ENCODE measurements at places on chromosomes 7 and 10. TPM values are rescaled to one million over a fixed set of nuclear protein-coding genes. Genes with fewer than 3 reads are reported as not detected.

The TWNK gene
- total RNA-seq: 5.9 TPM

The PRSS1 gene
- not detected for total RNA-seq

The FFAR4 gene
- total RNA-seq: not detected

The HECW1 gene
- not detected for total RNA-seq

The COG5 gene
- 39.2 TPM for total RNA-seq

The CYP26A1 gene
- total RNA-seq: 0.08 TPM

The ERVW-1 gene
- not detected for total RNA-seq

The LHFPL3 gene
- total RNA-seq: not detected

The RSPH10B gene
- total RNA-seq: 0.12 TPM

The HOXA6 gene
- not detected for total RNA-seq

The PTF1A gene
- not detected for total RNA-seq

Measured in smooth muscle cell of the coronary artery (primary cell).